ENCODE measurements at places on chromosomes 12 and 14.

DNA sequence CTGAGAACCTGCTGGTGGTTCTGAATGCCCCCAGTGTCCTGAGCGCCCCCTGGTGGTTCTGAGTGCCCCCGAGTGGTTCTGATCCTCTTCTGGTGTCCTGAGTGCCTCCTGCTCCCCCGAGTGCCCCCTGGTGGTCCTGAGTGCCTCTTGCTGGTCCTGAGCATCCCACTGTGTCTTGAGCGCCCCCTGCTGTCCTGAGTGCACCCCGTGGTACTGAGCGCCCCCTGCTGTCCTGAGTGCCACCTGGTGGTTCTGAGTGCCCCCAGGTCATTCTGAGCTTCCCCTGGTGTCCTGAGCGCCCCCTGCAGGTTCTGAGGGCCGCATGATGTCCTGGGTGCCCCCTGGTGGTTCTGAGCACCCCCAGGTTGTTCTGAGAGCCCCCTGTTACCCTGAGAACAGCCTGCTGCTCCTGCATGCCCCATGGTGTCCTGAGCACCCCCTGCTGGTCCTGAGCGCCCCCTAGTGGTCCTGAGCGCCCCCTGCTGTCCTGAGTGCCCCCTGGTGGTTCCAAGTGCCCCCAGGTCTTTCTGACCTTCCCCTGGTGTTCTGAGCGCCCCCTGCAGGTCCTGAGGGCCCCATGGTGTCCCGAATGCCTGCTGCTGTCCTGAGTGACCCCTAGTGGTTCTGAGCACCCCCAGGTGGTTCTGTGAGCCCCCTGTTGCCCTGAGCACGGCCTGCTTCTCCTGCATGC is 1165.4 kb downstream of the TMEM121 start:
- no peak for DNase-seq

- no peak for DNase-seq
Observed at GRCh38 chr12:48388938-48389337, 38.2 kb upstream of the ZNF641 start.

DNA sequence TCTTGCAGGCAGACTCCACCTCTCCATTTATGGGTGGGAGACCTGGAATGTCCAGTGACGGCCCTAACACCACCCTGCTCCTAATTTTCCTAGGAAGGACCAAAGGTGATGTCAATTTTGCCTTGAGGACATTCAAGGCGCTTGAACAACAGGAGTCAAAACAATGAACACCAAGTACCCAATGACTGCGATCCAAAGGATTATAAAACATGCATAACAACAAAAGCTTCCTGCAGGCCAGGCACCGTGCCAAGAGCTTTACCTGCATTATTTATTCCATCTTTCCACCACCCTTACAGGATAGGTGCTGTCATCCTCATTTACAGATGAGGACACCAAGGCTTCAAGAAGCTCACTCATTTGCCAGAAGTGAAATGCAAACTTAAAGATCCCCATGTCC is 15.2 kb upstream of the FOXN3 start:
- no peak for DNase-seq

DNA sequence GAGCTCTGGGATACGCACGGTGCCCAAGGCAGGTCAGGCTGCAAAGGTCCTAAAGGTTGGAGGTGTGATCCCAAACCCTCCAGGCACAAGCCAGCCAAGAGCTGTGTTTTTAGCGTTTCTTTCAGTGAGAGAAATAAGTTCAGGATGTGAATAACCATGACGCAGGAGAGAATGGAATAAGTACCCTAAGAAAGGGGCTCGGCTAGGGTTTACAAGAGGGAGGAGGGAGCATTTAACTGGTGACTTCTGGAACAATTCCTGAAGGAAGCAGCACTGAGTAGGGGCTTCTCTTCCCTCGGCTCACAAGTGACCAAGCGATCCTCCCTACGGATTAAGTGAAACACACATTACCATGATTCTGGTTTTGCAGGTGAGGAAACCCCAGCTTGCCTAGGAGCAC is 29.4 kb downstream of the SSH1 start:
- no peak for DNase-seq

- DNase-seq = no peak
Observed at GRCh38 chr12:105480162-105480561, 149.7 kb downstream of the C12orf75 start.

GRCh38 chr12:71840231-71840847 is 780 bp downstream of the TBC1D15 start:
- DNase-seq = no peak

DNA sequence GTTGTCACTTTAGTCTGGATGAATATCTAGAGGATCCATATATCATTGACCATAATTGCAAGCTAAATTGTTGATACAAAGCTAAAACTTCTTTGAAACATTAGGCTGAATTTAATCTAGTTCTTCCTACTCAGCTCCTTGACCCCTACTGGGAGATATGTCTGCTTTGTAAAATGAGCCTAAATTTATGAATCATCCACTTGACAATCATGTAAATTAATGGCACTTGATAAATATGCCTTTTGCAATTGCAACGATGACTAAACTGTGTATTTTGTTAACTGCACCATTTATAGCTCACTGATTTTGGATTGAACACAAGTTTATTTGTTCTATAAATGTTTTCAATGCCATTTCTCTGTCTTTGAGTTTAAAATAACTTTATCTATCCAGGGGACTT is 1616.5 kb upstream of the FLRT2 start:
- no peak for DNase-seq

- DNase-seq = no peak
Observed at GRCh38 chr12:4734625-4735340, 14.6 kb downstream of the GALNT8 start.

DNA sequence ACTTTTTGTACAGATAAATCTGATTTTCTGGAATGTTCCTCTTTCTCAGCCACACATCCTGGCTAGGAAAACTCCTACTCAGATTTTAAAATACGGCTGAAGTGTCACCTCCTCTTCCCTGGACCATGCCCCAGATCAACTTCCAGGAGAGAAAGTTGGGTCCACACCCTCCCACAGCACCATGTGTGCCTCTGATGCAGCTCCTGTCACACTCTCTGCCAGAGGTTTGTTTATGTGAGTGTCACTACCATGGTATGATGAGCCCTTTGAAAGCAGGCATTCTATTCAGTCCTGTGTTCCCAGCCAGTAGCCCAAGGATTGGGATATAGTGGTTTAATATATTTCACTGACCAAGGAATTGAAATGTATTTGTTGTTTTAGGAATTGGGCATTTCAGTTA is 287.2 kb upstream of the ATP2B1 start:
- DNase-seq = no peak

DNA sequence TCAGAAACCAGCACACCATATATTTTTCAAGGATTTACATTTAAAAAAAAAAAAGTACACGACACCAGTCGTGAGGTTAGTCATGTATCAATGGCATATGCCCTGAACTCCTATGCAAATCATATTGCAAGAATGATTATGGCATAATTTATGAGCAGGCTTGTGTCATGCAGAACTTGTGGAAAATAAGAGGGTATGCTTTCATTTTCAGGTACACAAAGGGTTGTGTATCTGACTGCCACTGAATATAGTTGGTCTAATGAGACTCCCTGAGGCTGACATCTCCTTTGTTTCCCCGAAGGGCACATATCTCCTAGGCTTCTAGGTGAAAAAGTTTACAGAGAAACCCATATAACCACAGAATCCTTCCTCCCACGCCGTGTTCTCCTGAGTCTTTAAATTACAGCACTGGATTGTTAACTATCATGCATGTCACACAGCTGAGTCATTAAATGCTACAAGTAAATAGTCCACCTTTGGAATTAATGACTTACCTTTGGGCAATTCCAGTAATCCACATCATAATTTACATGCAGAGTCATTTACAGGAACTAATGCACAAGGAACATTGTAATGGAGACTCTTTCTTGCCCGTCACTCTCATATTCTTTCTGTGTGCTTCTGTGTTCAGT is 356.7 kb upstream of the DIO2 start:
- no peak for DNase-seq

GRCh38 chr14:50772412-50772811 is 58.5 kb downstream of the NIN start:
- DNase-seq = no peak

- no peak for DNase-seq
Observed at GRCh38 chr12:130849561-130850417, 10.7 kb upstream of the STX2 start.

GRCh38 chr12:4107436-4107878 is 166.1 kb upstream of the CCND2 start:
- DNase-seq = peak; percentile 22

DNA sequence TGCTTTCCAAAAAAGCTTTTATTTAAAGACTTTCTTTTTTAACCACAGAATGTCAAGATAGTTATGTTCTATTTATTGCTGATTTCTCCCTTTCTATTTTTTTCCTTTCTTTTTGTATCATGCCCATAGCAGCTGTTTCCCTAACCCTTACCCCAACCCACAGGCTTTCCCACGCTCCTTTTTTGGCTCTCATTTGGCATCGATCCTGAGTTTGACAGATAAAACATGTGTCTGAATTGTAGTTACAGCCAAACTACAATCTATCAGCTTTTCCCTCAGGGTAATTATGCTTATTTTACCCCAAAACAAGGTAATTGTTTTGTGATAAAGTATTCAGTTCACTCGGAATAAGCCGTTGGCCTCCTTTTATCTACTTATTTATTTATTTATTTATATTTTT is 46.7 kb downstream of the PDE3A start:
- DNase-seq = no peak

Data from activated CD8-positive, alpha-beta memory T cell treated with anti-CD3 and anti-CD28 coated beads for 1 hour (primary cell).